ENCODE measurements at places on chromosomes 12 and 14.

- no peak for DNase-seq
Observed at GRCh38 chr12:92695577-92695976, 7.2 kb upstream of the PLEKHG7 start.

DNA sequence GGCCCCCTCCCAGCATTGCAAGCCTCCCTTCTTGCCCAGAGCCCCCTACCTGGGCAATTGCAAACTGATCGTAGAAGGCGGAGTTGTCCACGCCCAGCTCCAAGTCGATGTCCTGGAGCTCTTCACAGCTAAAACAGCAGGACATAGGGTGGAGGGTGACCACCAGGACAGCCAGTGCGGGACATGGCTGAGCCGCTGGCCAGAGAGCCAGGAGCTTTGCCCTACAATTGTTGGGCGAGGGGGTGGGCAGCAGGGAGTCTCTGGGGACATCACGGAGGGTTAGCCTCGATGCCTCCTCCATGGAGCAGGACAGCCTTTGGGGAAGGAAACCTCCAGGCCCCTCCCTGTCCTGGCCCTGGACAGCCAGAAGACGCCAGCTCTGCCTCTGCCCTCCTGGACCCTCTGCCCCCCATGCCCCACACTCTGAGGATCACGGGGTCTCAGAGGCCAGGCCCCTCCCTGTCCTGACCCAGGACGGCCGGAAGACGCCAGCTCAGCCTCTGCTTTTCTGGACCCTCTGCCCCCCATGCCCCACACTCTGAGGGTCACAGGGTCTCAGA, 9.4 kb downstream of the TMEM179 start:
- no peak for DNase-seq

DNA sequence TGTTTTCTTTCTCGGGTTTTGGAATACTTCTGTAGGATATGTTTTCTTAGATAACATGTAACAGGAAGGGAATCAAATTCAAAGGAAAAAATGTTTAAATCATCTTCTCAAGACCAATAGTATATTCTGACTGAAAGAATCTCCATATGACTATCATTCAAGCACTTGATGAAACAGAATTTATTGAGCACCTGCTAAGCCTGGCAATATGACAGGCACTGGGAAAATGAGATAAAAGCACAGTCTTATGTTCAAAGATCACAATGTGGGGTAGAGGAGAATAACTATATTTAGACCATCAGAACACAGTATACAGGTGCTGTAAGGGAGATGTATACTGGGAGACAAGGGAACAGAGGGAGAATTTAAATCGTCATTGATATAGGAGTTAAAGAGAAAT, 19.1 kb upstream of the TMEM30B start:
- no peak for DNase-seq

- DNase-seq: peak; percentile 88
Observed at GRCh38 chr12:9647825-9648700, 21.4 kb upstream of the CLEC2D start.

GRCh38 chr14:73489481-73490175, 1.1 kb upstream of the RIOX1 start:
- no peak for DNase-seq

DNA sequence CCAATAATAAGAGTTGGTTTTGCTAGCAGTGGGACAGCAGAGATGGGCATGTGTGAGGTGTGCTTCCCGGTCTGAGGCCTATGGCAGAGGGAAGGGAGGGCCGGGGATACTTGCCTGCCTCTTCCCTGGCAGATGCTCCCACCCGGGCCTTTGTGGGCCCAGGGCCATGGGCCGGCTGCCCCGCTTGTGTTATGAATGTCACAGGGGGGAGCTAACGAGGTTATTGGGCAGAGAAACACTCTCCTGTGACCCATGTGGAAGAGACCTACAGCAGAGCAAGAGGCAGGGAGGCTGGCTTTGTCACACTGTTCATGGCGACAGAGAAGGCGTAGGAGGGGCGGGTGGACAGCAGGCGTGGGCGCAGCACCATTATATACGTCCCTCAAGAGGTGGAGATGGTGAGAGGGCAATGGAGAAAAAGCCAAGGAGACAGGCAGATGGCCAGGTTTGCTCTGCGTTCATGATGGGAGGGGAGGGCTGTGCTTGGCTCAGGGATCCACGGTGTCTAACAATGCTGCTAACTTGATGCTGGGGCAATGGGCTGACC, 13.3 kb downstream of the CCND2 start:
- DNase-seq: no peak

- no peak for DNase-seq
Observed at GRCh38 chr12:1670358-1671268, 20.3 kb upstream of the ADIPOR2 start.

GRCh38 chr14:55600784-55601561, 21.0 kb downstream of the KTN1 start:
- no peak for DNase-seq

- no peak for DNase-seq
Observed at GRCh38 chr12:66596199-66596598, 82.7 kb downstream of the GRIP1 start.

- no peak for DNase-seq
Observed at GRCh38 chr12:44441155-44441554, 435.0 kb downstream of the NELL2 start.

- no peak for DNase-seq
Observed at GRCh38 chr12:42992826-42993225, 403.3 kb upstream of the PRICKLE1 start.
